ENCODE measurements at places on chromosomes 13 and 19. TPM values are rescaled to one million over a fixed set of nuclear protein-coding genes. Genes with fewer than 3 reads are reported as not detected.

Gene SERP2
- total RNA-seq: 0.51 TPM

DNA sequence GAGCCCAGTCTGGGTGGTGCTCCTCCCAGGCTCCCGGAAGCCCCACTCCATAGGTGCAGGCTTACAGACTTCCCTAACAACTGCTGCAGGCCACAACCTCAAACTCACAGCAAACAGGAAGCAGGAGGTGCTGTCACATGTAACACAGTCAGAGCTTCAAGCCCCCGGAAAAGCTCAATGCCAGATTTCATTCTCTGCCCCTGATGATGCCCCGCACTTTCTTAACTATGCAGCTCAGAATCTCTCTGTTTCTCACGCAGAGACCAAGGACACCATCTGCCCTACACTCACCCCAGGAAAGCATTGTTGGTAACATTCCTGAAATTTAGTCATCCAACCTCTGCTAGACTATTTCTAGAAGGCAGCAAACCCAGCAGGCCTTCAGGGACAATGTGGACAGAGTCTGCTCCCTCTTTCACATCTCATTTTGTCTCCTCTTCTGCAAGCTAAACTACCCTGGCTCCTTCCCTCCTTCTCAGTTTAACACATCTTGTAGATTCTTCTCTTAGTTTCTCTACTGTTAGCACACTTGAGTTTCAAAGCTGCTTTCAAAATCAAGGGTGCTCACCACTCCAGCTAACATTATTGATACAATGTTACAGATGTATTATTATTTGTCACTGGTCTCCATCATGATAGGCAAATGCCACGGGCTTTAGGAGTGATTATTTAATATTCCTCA lies 162.5 kb downstream of the KCTD12 start:
- no peaks in the 10 kb centered on the region for H3K36me3 ChIP-seq
- H3K27me3 ChIP-seq: no peaks in the 10 kb centered on the region

Gene CYP4F2
- not detected for total RNA-seq

Gene ICAM1
- total RNA-seq: 66.8 TPM

Gene CYP4F8
- not detected for total RNA-seq

DNA sequence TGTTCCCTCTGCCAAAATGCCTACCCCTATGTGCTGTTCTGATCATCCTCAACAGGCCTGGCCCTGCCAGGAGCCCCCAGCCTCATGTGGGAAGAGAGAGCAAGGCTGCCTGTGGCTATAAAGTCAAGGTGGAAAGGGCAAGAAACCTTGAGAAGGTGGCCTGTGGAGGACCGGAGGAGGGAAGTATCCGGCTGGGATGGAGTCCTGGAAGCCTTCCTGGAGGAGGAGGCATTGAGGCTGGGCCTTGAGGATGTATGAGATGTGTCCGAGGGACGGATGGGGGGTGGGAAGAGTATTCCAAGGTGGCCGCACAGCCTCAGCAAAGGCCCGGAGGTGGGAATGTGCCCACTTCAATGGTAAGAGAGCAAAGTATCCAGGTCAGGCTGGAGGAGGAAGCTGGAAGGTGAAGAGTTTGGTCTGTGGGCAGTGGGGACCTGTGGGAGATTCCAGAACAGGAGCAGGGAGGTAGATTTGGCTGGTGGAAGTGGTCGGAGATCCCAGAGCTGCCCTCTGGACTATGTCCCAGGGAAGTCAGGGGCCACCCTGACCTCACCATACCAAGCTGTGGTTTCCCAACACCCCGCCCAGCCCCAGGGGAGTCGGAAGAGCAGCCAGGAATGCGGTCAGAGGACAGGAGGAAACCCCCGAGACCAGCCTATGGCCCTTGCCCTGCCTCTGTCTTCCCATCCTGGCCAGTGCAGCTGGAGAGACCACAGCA lies 3.0 kb upstream of the PLIN4 start:
- no peaks in the 10 kb centered on the region for H3K4me1 ChIP-seq
- no peaks in the 10 kb centered on the region for H3K36me3 ChIP-seq
- no peak for DNase-seq

DNA sequence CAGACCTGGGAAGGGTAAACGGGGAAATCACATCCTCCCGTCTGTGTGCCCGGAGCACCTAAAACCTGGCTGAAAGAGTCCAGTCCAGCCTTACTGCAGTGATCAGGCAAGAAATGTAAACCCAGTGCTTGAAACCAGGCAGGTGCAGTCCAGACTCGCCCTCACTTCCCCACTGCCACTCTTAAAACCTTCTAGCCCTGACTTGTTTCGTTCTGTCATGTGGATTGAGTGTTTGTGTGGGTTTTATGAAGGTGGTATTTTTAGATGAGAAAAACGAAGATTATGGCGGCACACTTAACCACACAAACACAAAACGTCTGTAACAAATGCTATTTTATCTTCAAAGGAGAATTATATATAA lies 839 bp upstream of the CKAP2 start:
- H3K4me3 ChIP-seq: peak overlapping the region; percentile 89
- H3K36me3 ChIP-seq: no peaks in the 10 kb centered on the region
- peak overlapping the region; percentile 89 for H3K27ac ChIP-seq
- H3K4me1 ChIP-seq: peaks cover 25% of the 10 kb centered on the region

Gene CGB3
- not detected for total RNA-seq

Data from CD8-positive, alpha-beta memory T cell (primary cell).